Muscle of leg (tissue), 16 donors: ENCODE measurements at places on chromosomes 4 and X. TPM values are rescaled to one million over a fixed set of nuclear protein-coding genes. Genes with fewer than 3 reads are reported as not detected.

The P2RY10 gene
- polyA plus RNA-seq: 0.50 TPM

The EFHC2 gene
- 0.27 TPM for polyA plus RNA-seq

DNA sequence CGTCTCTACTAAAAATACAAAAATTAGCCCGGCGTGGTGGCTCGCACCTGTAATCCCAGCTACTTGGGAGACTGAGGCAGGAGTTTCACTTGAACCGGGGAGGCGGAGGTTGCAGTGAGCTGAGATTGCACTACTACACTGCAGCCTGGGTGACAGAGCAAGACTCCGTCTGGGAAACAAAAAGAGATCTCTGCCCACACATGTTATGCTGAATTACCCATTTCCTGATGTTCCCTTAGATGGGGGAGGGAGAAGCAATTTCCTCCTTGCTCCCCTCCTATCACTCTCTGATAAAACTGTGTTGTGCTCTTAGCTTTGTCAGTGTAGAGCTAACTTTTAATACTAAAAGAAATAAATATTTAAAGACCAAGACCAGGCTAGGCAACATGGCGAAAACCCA lies 102.5 kb downstream of the LARP7 start:
- no peak for DNase-seq

- DNase-seq: no peak
Measured at GRCh38 chr4:170497112-170497511, 407.4 kb upstream of the AADAT start.

- peak; percentile 63 for DNase-seq
Measured at GRCh38 chr4:1720163-1720983, 750 bp downstream of the TMEM129 start.
